ENCODE measurements at places on chromosomes 4 and X.

- no peak for DNase-seq
Measured at GRCh38 chr4:1246111-1246881, 2.6 kb downstream of the CTBP1 start.

- DNase-seq: no peak
Measured at GRCh38 chr4:86848732-86849619, at the start of gene SLC10A6. Gene SLC10A6 (minus strand): TSS chr4:86849384. CDS start chr4:86849115, 269 bp downstream.

GRCh38 chr4:158071931-158072330, 100.9 kb downstream of the GASK1B start:
- DNase-seq: no peak

DNA sequence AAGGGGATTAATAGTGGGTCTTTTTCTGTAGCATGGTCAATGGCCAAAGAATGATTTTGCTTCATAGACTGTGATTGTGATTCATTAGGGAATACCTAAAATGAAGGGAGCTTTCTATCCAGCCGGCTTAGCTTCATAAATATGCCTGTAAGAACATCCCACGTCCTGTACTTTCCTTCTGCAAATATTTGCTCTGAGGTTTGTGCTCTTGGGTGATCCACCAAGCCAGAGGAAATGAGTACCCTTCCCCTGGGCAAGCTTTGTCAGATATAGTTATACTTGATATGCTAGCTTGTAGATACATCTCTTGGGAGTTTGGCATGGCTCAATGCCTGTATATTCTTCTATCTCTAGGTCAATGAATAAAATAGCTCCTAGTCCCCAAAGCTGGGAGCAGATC, 28.2 kb upstream of the SPARCL1 start:
- DNase-seq: no peak

GRCh38 chr4:110193822-110194761, 4.3 kb downstream of the ELOVL6 start:
- DNase-seq: peak; percentile 29

Measured in stimulated activated CD8-positive, alpha-beta memory T cell treated with anti-CD3 and anti-CD28 coated beads, Interleukin-7, amount 100 ng/mL, for 1 hour (primary cell).